Activated CD4-positive, alpha-beta T cell treated with anti-CD3 and anti-CD28 coated beads for 36 hours (primary cell): ENCODE measurements at places on chromosomes 1 and 21.

GRCh38 chr1:4393191-4393590 is 261.2 kb upstream of the AJAP1 start:
- DNase-seq, result no peak

DNA sequence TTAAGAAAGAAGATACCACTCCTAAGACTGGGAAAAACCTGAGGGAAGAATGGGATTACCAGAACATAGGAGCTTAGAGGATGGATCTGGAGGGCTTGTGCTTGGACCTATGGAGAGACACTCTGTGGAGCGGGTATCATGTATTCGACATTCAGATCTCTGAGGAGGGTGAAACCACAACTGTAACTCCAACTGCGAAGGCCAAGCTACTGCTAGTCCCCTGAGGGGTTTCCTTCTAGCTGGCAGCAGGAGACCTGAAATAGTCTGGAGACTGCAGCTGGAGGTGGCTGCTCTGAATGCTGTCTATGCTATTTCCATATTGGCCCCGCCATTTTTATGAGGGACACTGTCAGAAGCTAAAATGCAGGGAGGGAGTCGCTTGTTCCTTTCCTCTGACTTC is 462.3 kb downstream of the PTPRC start:
- DNase-seq, result no peak

GRCh38 chr1:228259951-228260350 is 52.1 kb downstream of the OBSCN start:
- no peak for DNase-seq

DNA sequence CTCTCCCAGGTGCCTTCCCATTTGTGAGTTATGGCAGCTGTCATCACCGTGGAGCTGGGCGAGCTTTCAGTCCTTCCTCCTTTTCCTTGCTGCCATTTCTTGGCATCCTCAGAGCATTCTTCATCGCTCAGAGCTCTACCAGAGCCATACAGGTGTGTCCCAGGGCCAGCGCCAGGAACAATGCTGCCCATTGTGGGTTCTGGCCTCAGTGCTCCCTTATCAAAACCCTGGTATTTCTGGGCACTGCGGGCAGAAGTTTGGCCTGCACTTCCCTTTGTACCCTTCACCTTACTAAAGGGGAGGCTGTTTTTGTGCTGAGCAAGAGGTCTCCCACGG is 28.5 kb downstream of the RASSF5 start:
- no peak for DNase-seq

GRCh38 chr1:93661829-93662474 is 19.7 kb downstream of the BCAR3 start:
- no peak for DNase-seq

- no peak for DNase-seq
Measured at GRCh38 chr1:40553017-40553416, 21.6 kb downstream of the ZNF684 start.

GRCh38 chr1:22752339-22752738 is 41.7 kb downstream of the EPHB2 start:
- no peak for DNase-seq
